Activated CD8-positive, alpha-beta memory T cell treated with anti-CD3 and anti-CD28 coated beads for 1 hour (primary cell): ENCODE measurements at places on chromosomes 3 and 15.

DNA sequence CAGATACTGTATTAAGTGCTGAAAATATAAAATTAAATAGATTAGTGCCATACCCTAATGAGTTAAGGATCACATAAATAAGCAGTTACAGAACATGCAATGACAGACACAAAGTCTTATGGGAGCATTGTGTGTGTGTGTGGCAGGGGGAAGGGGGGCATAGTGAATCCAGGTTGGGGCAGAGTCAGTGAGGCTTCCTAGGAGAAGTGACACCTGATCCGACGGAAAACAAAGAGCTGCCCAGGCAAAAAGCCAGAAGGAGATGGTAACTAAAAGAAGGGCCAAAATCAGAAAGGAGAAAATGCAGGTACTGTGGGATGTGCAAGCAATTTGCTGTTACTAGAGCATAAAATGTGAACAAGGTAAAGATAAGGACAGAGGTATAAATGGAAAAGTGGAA is 80.1 kb upstream of the CHRM5 start:
- no peak for DNase-seq

- no peak for DNase-seq
Observed at GRCh38 chr3:87161013-87161412, 66.1 kb upstream of the CHMP2B start.

- no peak for DNase-seq
Observed at GRCh38 chr3:127679534-127680145, 6.9 kb downstream of the ABTB1 start.

DNA sequence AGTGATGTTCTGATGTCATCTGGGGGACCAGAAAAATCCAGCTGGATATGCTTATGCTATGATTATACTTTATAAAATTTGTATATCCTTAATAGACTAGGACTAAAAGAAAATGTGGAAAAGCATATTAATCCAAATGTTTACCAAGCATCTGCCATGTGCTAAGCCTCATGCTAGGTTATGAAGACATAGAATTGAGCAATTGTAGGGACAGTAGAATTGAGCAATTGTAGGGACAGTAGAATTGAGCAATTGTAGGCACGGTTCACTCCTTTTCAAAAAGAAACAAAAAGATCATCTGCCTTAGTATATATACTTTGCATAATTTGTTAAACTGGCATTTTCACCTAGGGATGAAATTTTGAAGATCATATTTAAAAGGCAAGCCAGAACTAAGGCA is 18.3 kb downstream of the ABHD5 start:
- DNase-seq = no peak

GRCh38 chr3:194766845-194767244 is 81.2 kb downstream of the FAM43A start:
- DNase-seq = no peak

GRCh38 chr3:36852071-36852470 is 87.7 kb upstream of the DCLK3 start:
- no peak for DNase-seq

- no peak for DNase-seq
Observed at GRCh38 chr15:30877070-30877469, 26.6 kb upstream of the FAN1 start.

DNA sequence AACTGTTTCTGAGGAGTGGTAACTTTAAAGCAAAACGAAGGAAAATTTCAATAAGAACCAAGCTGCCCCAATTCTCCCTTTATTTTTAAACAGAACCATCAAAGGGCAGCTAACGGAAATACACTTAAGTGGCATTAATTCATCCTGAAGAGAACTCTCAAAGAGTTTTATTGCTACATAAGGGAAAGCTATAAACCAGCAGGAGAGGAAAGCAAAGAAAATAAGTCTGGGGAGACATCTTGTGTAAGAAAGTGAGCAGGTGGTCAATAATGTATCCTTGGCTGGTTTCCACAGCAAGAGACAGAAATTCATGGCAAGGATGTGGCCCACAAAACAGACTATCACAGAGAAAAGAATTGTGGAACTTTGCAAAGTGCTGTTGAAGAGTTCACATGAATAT is 40.0 kb upstream of the CMSS1 start:
- DNase-seq = no peak

GRCh38 chr15:72827226-72827625 is 43.7 kb upstream of the ADPGK start:
- no peak for DNase-seq

GRCh38 chr3:140035871-140036270 is 100.9 kb downstream of the CLSTN2 start:
- DNase-seq = no peak

DNA sequence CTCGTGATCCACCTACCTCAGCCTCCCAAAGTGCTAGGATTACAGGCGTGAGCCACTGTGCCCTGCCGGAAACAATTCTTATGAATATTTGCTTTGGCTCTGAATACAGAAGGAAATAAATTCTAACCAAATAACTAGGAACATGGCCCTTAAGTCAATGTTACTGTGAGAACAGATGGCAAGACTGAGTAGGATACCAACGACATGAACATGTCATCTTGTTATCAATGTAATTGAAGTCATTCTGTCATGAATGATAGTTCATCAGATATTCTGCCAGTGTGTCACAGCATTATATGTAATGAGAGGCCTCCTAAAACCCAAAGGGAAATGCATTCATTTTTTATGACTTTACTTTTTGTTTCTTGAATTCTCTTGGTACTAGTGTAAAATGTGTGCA is 548.8 kb downstream of the MCTP2 start:
- DNase-seq = no peak

GRCh38 chr15:83764201-83764838 is 110.4 kb downstream of the ADAMTSL3 start:
- no peak for DNase-seq

DNA sequence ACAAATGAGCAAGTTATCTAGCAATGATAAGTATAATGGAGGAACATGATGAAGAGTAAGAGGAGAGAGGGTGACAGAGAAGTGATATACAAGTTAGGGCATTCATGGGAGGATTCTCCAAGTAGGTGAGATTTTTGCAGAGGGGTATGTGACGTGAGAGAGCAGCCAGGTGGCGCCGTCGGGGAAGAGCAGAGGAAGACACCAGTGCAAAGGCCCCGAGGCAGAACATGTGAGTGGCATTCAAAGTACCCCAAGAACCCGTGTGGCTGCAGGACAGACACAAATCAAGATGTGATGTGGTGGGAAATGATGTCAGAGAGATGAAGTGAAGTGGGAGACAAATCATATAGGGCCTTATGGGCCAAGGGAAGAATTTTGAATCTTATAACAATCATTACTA is 81.8 kb upstream of the GRM7 start:
- DNase-seq = no peak

DNA sequence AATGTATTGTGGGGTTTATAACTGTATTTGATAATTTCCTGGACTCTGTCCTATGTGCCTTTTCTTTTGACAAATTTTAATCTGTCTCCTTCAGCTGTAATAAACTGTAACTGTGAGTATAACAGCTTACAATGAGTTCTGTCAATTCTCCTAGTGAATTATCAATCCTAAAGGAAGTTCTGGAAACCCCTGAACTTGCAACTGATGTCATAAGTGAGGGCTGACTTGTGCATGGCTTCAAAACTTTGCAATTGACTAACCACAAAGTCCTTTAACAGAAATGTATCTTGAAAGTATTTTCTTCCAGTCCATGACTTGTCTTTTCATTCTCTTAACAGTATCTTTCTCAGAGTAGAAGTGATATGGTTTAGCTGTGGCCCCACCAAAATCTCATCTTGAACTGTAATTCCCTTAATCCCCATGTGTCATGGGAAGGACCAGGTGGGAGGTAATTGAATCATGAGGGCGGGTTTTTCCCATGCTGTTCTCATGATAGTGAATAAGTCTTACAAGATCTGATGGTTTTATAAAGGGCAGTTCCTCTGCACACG is 108.3 kb downstream of the TFDP2 start:
- no peak for DNase-seq

GRCh38 chr3:14406336-14406735 is 3.9 kb downstream of the SLC6A6 start:
- DNase-seq = no peak

- no peak for DNase-seq
Observed at GRCh38 chr3:165643425-165643824, 193.8 kb downstream of the BCHE start.

- no peak for DNase-seq
Observed at GRCh38 chr3:72044231-72044855, 259.4 kb upstream of the PROK2 start.

GRCh38 chr15:91521548-91521947 is 332.0 kb upstream of the SLCO3A1 start:
- no peak for DNase-seq
